ENCODE measurements at places on chromosomes 1 and 21.

DNA sequence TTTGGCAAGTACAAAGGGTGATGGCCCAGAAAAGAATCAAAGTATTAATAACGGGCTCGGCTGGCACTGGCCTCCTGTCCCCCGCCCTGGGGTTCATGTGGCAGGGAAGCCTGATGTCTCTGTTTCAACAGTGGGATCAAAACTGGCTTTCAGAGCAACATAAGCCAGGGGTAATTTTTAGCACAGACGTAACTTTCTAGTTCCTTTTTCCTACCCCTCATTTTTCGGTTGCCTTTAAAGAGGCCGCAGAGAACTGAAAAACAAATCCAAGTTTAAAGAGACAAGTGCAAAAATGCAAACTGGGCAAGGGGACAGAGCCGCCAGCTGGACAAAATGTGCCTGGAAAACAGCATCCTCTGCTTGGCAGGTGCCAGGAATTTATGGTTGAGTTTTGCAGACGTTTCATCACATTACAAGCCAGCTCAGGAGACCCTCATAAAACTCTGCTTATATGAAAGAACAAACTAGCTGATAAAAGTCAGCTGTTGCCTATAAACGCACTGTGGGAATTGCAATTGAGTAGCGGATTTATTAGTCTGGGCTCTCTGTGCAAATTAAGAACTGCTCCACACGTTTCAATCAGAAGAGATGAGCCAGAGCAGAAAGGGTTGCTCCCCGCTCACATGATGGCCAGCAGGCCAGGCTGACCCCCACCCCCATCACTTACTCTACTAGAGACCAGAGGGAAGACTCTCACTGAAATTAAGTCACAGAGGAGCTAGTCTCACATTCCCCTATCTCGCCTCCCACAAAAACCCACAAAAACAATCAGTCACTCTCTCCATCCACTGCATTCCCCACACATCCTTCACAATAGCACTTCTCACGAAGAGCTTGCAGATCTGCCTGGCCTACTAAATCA is 15.8 kb upstream of the CDCA8 start:
- no peaks in the 10 kb centered on the region for H3K27me3 ChIP-seq
- H3K36me3 ChIP-seq, result no peaks in the 10 kb centered on the region
- no peak for DNase-seq
- peak overlapping the region; percentile 58 for H3K27ac ChIP-seq
- H3K4me1 ChIP-seq, result no peaks in the 10 kb centered on the region

DNA sequence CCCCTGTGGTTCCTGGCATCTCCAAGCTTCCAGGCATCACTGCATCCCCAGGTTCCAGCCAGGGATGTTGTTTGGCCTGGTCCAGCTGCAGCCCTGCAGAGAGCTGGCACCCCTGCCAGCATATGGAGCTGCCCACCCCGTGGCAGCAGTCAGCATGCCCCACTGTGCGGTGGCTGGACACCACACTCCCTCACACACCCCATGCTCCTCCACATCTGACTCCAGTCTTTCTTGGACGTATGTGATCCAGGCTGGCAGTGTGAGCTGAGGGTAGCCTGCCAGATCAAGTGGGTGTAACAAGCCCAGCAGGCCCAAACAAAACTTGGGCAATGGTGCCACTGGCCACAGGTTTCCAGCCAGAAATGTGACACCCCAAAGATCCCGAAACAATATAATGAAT is 620.4 kb downstream of the RWDD3 start:
- DNase-seq, result no peak
- no peaks in the 10 kb centered on the region for H3K4me1 ChIP-seq
- no peaks in the 10 kb centered on the region for H3K27me3 ChIP-seq
- H3K27ac ChIP-seq, result no peak overlapping the region

DNA sequence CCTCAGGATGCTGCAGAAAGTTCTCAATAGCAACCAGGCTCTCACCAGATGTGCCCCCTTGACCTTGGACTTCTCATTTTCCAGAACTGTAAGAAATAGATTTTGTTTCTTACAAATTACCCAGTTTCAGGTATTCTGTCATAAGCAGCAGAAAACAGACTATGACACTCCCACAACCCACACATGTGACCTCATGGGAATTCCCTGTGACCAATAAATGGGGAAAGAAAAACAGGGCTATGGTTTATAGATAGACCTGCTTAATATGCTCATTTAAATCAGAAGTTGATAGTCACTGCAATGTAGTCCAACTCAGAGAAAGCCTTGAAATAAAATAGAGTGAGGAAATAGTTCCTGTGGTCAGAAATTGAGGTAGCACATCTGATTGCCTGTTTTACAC is 380.9 kb upstream of the PTBP2 start:
- no peaks in the 10 kb centered on the region for H3K27me3 ChIP-seq
- no peaks in the 10 kb centered on the region for H3K36me3 ChIP-seq
- no peaks in the 10 kb centered on the region for H3K4me1 ChIP-seq
- no peak overlapping the region for H3K27ac ChIP-seq

GRCh38 chr21:35303085-35303484 is 254.0 kb upstream of the RUNX1 start:
- no peaks in the 10 kb centered on the region for H3K27me3 ChIP-seq
- DNase-seq, result no peak
- H3K36me3 ChIP-seq, result no peaks in the 10 kb centered on the region

DNA sequence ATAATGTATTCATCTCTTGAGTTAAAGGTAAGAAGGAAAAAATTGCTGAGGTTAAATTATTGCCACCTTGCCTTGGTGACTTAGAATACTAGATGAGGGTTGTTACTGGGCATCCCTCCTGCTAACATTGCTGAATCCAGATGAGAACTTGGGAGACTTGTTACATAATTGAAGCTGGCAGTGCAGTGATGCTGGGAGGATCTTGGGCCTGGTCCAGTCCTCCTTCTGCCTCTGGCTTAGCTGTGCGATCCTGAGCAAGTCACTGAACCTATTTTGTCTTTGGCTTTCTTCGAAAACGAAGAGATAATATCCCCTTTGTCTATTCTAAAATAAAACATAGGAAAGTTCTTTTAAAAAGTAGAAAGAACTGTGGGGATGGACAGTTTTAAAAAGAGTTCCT is 244.9 kb upstream of the NRIP1 start:
- no peak overlapping the region for H3K27ac ChIP-seq
- H3K36me3 ChIP-seq, result no peaks in the 10 kb centered on the region
- H3K27me3 ChIP-seq, result no peaks in the 10 kb centered on the region
- peak; percentile 30 for DNase-seq

GRCh38 chr1:170657275-170657853 is 6.6 kb upstream of the PRRX1 start:
- no peak for DNase-seq
- peaks cover 12% of the 10 kb centered on the region for H3K27me3 ChIP-seq
- H3K4me1 ChIP-seq, result no peaks in the 10 kb centered on the region

DNA sequence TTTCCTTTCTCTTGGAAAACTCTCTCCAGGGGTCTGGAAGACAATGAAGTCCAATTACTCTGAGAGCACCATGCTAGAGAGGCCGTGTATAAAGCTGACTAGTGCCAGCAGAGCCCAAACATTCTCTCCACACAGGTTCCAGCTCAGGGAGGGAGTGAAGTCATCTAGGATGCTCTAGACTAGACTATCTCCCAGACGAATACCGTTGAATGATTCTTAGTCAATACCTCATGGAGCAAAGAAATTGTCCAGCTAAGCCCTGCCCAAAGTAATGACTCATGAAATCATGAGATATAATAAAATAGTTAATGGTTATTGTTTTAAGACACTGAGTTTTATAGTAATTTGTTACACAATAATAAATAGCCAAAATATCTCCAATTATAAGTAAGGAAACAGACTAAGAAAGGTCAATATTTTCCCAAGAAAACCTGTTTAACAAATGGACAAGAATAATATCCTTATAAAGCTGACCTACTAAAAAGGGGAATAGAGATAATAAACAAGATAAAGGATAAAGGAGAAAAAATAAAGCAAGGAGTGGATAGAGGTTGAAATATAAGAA is 163.9 kb upstream of the LRRC7 start:
- no peak for DNase-seq
- H3K4me1 ChIP-seq, result no peaks in the 10 kb centered on the region
- no peak overlapping the region for H3K4me3 ChIP-seq
- H3K27ac ChIP-seq, result no peak overlapping the region

GRCh38 chr1:239739919-239740318 is 351.8 kb upstream of the FMN2 start:
- H3K4me3 ChIP-seq, result no peak overlapping the region
- no peaks in the 10 kb centered on the region for H3K36me3 ChIP-seq
- no peak for DNase-seq
- no peak overlapping the region for H3K27ac ChIP-seq
- no peaks in the 10 kb centered on the region for H3K27me3 ChIP-seq

DNA sequence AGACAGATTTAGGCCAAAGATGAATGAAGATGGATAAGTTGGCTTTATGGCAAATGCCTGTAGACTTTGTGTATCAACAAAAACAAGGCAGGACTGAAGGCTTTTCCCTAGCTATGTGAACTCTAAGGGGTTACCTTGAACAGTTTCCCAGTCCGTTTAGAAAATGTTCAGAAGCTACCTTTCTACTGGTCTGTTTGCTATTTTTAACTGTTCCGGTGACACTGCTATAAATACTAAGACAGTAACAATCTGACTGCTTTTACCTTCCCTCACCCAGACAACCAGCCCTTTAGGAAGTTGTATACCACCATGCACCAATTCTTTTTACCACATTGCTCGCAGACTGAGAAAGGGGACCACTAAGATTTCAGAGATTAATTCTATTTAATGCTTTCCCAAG is 102.2 kb downstream of the PHTF1 start:
- no peaks in the 10 kb centered on the region for H3K27me3 ChIP-seq
- no peaks in the 10 kb centered on the region for H3K36me3 ChIP-seq
- DNase-seq, result no peak
- H3K4me3 ChIP-seq, result no peak overlapping the region
- H3K27ac ChIP-seq, result no peak overlapping the region

- H3K27ac ChIP-seq, result peak overlapping the region; percentile 40
- H3K4me1 ChIP-seq, result no peaks in the 10 kb centered on the region
- no peak for DNase-seq
- H3K27me3 ChIP-seq, result no peaks in the 10 kb centered on the region
- no peak overlapping the region for H3K4me3 ChIP-seq
- no peaks in the 10 kb centered on the region for H3K36me3 ChIP-seq
Observed at GRCh38 chr1:20355828-20356735, 65.4 kb downstream of the VWA5B1 start.

- no peaks in the 10 kb centered on the region for H3K27me3 ChIP-seq
- peaks cover 4% of the 10 kb centered on the region for H3K4me1 ChIP-seq
- no peak for DNase-seq
- H3K27ac ChIP-seq, result no peak overlapping the region
- no peaks in the 10 kb centered on the region for H3K36me3 ChIP-seq
Observed at GRCh38 chr1:84781946-84782771, 91.9 kb upstream of the SSX2IP start.

GRCh38 chr1:23101101-23101827 is 67.4 kb downstream of the LUZP1 start:
- peak overlapping the region; percentile 72 for H3K27ac ChIP-seq
- no peak for DNase-seq
- H3K27me3 ChIP-seq, result no peaks in the 10 kb centered on the region
- no peak overlapping the region for H3K4me3 ChIP-seq
- peaks cover 3% of the 10 kb centered on the region for H3K4me1 ChIP-seq
- H3K36me3 ChIP-seq, result no peaks in the 10 kb centered on the region

DNA sequence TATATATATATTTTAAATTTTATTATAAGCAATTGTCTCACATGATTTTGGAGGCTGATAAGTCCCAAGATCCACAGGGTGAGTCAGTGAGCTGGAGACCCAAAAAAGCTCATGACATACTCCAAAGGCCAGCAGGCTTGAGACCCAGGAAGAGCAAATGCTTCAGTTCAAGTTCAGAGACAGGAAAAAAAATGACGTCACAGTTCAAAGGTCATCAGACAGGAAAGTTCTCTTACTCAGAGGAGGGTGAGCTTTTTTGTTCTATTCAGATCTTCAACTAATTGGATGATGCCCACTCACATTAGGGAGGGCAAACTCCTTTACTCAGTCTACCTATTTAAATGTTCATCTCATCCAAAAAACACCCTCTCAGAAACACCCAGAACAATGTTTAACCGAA is 18.2 kb downstream of the RXRG start:
- no peak overlapping the region for H3K27ac ChIP-seq
- no peaks in the 10 kb centered on the region for H3K27me3 ChIP-seq
- no peak for DNase-seq
- no peak overlapping the region for H3K4me3 ChIP-seq
- no peaks in the 10 kb centered on the region for H3K36me3 ChIP-seq

DNA sequence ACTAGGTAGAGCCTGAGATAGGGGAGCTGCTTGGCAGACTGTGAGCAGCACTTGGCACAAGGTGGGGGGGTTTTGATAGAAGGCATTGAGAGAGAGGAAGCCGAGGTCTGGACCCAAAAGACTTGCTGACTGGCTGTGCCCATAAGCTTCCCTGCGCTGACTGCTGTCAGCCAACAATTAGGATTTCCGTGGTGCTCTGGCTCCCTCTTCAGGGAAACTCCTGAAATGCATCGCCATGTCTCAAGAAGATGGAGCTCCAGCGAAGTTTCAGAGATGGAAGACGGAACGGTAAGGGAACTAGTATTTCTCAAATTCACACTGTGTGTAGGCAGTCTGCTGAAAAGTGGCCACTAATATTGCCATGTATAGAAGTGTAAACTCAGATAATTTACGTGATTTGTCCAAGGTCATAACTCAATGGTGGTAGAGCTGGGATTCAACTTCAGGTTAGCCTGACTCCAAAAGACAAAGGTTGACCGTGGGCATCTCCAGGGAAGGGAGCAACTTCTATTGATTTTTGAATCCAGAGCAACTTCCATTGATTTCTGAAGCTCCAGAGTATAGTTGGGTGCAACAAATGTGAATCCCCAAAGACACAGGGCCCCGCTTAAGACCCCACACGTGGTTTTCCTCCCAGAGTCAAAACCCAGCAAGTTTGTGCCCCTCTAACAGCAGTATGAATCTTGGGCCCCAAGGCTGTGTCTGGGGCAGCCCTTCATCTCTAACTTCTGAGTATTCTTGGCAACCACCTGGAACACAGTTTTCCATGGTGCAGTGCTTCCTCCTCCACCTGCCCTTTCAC is 44.5 kb upstream of the CRNN start:
- H3K27me3 ChIP-seq, result peaks cover 4% of the 10 kb centered on the region
- no peaks in the 10 kb centered on the region for H3K36me3 ChIP-seq
- no peak overlapping the region for H3K27ac ChIP-seq
- peak; percentile 78 for DNase-seq
- no peak overlapping the region for H3K4me3 ChIP-seq
- H3K4me1 ChIP-seq, result no peaks in the 10 kb centered on the region

All from breast epithelium (tissue), 4 donors.